ENCODE measurements at places on chromosomes 6 and 20.

DNA sequence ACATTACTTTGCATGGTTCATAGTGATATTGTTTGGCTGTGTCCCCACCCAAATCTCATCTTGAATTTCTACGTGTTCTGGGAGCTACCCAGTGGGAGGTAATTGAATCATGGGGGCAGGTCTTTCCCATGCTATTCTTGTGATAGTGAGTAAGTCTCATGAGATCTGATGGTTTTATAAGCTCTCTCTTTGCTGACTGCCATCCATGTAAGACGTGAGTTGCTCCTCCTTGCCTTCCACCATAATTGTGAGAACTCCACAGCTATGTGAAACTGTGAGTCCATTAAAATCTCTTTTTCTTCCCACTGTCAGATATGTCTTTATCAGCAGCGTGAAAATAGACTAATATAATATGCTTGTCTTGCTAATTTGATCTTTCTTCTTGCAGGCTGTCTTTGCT is 200.4 kb upstream of the NOX3 start:
- no peak for DNase-seq

DNA sequence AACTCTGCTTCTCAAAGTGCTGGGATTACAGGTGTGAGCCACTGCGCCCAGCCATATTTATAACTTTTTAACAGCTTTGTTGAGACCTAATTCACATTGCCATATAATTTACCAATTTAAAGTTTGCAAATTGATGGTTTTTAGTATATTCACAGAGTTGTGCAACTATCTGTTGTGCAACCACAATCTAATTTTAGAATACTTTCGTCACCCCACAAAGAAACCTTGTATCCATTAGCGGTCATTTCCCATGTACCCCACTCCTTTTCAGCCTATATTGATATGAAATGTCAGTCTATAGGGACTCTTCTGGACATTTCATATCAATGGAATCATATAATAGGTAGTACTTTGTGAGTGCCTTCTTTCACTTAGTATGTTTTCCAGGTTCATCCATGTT is 55.8 kb downstream of the FOXO3 start:
- DNase-seq = no peak

GRCh38 chr6:47701363-47701762 is 3.0 kb downstream of the ADGRF4 start:
- DNase-seq = no peak

DNA sequence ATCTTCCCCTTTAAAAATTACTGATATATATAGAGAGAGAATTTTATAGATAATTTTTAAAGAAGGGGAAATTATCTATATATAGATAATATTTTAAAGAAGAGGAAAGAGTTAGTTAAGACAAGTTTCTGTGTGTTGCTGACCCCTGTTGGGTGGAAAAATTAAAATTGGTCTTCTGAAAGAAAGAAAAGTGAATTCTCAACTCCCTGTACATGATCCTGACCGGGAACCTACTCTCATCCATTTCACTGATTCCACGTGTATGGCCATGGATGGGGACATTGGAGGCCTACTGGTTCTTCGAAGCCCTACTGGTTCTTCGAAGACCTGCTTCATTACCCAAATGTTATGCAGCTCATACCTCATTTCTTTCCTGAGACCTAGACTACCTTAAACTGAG is 53.0 kb upstream of the TCF21 start:
- no peak for DNase-seq

DNA sequence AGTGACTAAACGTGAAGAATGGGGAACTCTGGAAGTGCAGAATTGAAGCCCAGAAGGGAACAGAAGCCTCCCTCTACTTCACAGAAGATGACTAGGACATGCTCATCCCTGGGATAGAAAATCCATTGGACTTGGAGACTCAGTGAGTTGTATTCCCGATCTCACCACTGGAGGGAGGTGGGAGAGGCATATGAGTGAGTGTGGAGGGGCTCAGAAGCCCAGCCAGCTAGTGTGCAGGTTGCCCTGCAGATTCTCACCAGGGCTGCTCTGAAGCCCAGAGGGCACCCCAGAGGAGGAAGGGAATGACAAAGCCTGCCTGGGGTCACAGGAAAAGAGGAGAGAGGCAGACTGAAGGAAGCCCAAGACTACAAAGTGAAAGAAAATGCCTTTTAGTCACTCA is 42.1 kb upstream of the HLA-E start:
- no peak for DNase-seq

- no peak for DNase-seq
These were observed 377.7 kb downstream of the CDH4 start for GRCh38 chr20:61629602-61630390.
